Mesendoderm (in vitro differentiated cells): ENCODE measurements at places on chromosomes 11 and 22.

- peak; percentile 54 for DNase-seq
Observed at GRCh38 chr11:20156280-20156875, 3.9 kb downstream of the DBX1 start.

DNA sequence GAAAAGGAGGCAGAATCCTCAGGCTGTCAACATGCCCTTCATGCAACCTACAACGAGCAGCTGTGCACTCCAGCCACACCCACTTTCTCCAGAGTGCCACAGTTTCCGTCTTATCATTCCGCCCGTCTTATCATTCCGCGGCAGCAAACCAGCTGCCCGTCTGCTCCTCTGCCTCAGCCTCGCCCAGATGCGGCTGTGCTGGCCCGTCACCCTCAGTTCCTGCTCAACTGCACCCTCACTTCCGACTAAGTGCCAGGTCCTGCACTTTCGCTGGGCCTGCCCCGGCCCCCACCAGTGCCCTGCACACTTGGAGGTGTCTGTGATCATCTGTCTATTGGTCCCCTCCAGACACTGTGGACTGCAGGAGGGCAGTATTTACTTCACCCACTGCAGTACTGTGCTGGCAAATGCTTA lies 43.7 kb downstream of the MICAL3 start:
- no peak for DNase-seq

DNA sequence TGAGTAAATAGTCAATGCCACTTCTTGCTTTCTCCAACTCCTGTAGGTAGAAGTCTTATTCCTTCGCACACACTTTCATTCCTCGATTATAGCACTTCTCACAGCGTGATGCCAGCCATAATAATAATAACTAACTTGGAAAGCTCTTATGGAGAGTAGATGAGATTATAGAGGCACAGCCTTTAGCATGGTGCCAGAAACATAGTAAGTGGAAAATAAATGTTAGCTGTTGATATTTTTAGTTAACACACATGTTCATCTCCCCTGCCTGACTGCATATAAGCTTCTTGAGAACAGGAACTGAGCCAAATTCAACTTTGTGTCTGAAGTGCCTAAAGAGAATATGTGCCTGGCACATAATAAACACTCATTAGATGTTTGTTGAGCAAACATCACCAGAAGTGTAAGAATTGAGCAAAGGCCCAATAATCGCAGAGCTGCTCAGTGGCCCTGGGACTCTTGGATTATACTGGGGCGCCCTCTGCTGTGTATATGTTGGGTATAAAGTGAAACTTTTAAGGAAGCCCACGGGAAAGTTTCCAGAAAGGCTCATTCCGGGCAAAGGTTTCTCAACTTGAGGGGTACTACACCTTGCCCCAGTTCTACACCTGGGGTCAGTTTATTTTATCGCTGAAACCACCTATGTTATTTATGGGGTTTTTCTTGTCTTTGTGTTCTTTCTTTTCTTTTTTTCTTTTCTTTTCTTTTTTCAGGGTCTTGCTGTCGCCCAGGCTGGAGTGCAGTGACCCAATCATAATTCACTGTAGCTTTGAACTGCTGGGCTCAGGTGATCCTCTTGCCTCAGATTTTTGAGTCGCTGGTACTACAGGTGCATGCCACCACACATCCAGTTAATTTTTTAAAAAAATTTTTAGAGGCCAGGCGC lies 22.3 kb downstream of the SLN start:
- peak; percentile 64 for DNase-seq

DNA sequence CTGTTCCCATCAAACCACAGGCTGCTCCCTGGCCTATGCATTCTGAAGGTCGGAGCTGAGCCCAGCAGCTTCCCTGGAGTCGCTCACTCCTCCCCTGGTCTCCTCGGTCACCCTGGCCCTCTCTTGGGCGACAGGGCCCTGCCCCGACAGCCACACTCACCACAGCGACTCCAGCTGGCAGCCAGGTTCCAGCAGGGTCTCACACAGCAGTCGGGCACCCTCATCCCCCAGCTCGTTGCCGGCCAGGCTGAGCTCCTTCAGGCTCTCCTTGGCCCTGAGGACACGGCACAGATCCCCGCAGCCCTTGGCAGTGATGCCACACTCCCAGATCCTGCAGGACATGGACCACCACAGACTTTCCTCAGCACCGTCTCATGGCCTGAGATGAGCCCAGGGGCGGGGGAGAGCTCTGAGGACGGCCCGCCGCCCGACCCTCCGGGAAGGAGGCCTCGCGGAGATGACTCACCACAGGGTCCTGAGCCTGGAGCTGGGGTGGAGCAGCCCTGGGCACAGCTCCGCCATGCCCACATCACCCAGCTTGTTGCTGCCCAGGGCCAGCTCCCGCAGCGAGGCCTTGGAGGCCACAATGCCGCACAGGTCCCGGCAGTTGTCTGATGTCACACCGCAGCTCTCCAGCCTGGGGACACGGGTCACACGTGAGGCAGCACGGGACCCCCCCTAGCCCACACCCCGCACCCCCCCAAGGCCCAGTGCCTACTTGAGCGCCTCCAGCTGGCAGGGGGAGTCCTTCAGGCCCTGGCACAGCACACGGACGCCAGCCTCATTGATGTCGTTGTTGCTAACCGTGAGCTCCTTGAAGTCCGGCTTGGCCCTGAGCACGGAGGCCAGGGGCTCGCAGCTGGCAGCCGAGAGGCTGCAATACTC lies 8.5 kb downstream of the RNH1 start:
- DNase-seq = no peak

DNA sequence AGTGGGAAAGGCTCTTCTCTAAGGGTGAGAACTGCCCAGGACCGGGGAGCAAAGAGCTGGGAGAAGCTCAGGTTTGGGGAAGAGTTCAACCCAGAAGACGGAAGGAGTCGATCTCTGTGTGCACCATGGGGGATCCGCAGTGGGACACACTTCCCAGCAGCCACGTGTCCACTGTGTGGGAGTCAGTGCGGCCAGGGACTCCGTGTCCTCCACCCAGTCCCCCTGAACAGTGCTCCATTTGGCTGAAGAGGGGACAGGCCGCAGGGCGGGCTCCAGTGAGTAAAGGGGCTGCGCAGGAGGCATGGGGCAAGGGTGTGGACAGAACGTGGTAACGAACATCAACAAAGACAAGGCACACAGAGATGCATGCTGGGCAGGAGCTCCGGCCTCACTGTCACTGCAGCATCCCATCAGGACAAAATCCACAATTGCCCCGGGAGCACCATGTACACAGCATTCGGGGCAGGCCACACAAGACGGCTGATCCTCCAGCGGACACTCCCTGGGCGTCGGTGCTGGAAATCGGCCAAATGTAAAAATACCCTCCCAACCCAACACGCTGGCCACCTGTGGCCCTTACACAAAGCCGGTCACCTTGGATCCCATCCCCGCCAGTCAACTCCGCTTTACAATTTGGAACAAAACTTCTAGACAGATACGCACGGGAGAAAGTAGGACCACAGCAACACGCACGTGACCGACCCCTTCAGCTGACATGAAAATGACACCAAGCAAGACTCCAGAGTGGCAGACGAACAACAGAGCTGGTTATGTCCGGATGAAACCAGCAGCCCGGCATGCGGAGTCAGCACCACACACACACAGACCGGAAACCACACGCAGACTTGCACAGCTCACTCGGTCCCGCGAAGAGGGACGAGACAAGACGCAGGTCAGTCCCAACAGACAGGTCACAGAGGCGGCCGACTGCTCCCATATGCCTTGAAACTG lies 366.8 kb downstream of the SHANK2 start:
- no peak for DNase-seq

DNA sequence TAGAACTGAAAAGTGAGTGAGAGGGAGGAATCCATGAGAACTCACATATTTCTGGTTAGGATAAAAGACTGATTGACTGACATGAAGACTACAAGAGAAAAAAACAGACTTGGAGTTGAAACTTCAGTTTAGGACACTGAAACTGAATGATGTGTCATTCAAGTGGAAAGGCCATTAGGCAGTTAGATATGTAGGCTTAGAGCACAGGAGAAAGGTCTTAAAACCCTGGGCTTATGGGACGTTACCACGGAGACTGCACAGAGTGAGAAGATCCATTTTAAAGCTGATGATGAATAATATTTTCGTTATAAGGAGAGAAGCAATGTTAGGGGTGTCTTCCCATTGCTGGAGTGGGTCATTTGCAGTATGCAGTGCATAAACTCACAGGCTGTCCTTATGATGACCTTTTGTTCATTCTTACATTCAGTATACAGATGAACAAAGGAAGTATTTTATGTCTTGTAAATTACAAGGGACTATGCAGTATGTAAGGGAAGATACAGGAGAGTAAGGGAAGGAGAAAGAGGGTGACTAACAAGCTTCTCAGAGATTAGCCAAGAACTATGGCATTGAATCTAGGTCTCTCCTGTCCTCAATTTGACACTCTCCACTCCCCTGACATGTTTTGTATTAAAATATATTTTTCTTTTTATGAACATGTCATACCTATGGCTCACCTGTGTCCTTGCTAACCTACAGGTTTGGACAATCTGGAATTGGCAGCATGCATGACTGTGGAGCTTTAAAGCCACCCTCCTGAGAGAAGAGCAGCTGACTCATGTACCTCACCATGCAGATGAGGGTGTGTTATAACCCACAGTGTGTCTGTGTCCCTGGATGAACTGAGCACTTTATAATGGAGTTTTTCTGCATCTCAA lies 63.7 kb downstream of the MAML2 start:
- no peak for DNase-seq

GRCh38 chr11:7524462-7525235 lies 10.8 kb downstream of the PPFIBP2 start:
- no peak for DNase-seq

DNA sequence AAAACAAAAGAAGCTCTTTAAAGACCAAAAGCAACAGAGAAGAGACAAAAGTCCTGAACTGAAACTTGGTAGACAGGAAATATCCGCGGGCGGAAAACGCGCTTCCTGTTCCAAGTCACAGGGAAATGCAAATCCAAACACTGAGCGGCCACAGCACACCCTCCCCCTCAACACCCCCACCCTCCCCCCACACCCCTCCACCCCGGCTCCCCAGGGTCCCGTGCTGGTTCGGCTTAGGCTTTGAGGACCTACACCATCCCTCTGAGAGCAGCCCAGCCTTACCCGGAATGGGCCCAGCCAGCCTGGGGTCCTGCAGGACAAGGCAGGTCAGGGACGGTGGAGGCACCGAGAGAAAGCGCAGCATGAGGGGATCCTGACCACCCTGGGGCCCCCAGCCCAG lies 160.4 kb downstream of the BRD1 start:
- no peak for DNase-seq

- DNase-seq = no peak
Observed at GRCh38 chr11:122359081-122359571, 243.1 kb upstream of the BLID start.

- DNase-seq = no peak
Observed at GRCh38 chr11:36407356-36407755, 102.7 kb downstream of the TRAF6 start.

GRCh38 chr11:33719587-33719986 lies 16.6 kb downstream of the CD59 start:
- no peak for DNase-seq

GRCh38 chr11:100827934-100828661 lies 141.0 kb downstream of the ARHGAP42 start:
- peak; percentile 92 for DNase-seq

DNA sequence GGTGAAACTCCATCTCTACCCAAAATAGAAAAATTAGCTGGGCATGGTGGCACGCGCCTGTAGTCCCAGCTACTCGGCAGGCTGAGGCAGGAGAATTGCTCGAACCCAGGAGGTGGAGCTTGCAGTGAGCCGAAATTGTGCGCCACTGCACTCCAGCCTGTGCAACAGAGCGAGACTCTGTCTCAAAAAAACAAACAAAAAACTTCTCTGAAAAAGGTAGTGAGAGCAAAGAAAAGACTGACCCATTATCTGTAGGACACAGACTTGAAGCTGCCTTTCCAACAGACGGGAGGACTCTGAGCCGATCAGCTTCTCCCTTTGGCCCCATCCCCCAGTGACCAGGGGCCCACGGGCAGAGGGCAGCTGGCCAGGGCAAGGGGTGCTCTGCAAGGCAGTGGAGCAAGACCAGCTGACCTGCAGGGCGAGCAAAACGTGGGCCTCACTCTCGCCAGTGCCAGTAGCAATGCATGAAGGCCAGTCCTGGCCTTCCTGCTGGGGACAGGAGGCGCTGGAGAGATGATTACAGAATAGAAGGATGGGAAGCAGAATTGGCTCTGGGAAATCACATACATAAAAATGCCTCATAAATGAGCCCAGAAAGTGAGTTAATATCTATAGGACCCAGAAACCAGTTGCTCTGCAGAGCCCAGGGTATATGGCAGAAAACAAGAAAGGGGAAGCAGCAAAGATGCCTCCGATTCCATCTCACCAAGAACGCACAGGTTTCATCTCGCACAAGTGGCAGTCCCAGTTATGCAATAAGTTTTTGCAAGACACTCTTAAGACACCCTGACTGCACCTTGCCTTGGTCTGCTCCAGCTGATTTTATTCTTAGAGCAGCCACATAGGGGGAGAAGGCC lies 2.8 kb downstream of the EHD1 start:
- no peak for DNase-seq

GRCh38 chr22:36331912-36332622 lies 55.7 kb downstream of the MYH9 start:
- DNase-seq = peak; percentile 50

- DNase-seq = no peak
Observed at GRCh38 chr22:30204742-30205111, 41.8 kb downstream of the LIF start.

- DNase-seq = no peak
Observed at GRCh38 chr22:49848690-49849160, 4.9 kb upstream of the ZBED4 start.

DNA sequence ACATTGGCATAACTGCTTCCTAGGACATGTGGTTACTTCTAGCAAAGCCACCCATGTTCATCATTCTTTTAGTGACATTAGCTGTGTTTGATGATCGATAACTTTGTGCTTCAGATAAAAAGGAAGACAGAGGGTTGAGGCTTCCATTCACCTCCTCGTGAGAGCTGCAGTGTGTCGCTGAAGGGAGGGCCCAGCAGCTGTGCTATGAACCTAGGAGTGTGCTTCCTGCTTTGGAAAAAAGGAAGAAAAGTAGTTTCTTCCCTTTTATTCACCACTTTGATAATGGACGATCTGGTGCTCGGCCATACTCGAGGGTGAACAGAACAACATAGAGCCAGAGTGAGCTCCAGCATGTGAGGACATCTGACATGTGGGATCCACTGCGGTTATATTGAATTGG lies 6.1 kb upstream of the RFPL2 start:
- no peak for DNase-seq

DNA sequence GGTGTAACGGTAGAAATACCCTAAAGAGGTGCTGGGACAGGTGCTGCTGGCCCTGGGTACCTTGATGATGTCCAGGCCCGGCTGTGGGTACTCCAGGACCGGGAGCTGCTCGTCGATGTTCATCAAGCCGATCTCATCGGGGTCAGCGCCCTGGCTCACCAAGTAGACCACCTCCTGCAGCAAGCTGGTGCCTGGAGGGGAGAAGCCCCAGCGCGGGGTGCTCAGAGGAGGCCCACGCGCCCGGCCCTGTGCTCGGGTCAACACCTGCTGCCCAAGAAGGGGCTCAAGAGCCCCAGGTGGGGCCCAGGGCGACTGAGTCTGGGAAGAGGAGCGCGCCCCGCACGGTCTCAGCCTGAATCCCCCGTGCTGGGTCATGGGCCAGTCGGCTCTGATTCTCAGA lies 20.6 kb downstream of the SULT4A1 start:
- DNase-seq = no peak

GRCh38 chr22:26127556-26127955 lies 41.7 kb upstream of the SEZ6L start:
- DNase-seq = no peak
